Activated naive CD8-positive, alpha-beta T cell treated with anti-CD3 and anti-CD28 coated beads, Interleukin-2, amount 10 ng/mL, durations not matched to agents 7 days and 5 days (primary cell): ENCODE measurements at places on chromosomes 4 and X.
A peak's percentile ranks its signal among the peaks of the same experiment; 100 is the strongest.

DNA sequence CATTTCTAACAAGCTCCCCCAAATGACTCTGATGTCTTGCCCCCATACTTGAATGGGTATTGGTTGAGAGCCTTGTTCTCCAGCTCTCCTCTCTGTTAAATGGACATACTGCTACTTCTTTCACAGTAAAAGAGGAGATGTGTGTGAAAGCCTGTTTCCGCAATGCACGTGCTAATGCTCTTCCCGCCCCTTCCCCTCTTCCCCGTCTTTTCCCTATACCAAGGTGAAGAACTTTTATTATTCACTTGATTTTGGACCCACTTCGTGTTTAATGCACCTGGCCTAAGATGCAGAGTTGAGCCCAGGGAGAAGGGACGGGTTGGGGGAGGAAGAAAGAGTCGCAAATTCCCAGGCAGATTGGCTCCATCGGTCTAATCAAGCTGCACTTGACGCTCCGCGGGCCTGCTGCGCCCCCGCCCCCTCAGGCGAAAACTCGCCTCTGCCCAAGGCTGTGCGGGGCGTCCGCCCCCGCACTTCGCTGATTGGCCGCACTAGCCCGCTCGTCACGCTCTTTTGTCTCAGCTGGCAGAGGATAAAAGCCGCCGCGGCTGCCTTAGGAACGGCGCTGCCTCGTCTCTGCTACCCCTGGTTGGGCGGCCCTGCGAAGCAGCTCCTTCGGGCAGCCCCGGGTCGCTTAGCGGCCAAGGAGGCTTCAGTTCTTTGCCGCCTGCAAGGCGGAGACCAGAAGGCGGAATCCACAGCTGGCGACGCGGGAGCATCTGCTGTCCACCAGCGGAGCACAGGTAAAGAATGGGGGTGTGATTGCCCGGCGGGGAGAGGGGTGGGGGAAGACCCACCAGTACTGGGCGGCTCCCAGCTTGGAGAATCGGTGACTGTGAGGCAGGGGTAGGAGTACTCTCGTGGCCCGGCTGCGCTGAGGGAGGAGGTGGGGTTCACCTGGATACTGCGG, at the start of gene ZCCHC12:
TSS of gene ZCCHC12 (plus strand) at position 562 of the 910 bp plus-strand sequence. CDS start 1,421 bp downstream, outside the sequence.
- DNase-seq, result peak; percentile 44

GRCh38 chrX:79444694-79445210, 77.6 kb upstream of the ITM2A start:
- no peak for DNase-seq

DNA sequence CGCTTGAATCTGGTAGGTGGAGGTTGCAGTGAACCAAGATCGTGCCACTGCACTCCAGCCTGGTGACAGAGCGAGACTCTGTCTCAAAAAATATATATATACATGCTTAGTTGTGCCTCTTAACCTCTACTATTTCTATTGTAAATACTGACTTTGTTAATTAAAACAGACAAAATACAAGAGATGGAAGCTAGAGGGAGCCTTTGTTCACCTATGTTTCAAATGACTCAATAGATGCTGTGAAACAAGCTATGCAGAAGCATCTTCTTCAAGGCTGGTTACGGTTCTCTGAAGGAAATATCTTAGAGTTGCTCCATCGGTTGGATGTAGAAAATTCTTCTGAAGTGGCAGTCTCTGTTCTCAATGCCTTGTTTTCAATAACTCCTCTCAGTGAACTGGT, 6.2 kb downstream of the NCAPG start:
- no peak for DNase-seq

- no peak for DNase-seq
Measured at GRCh38 chr4:34253239-34253638, 1991.1 kb downstream of the ARAP2 start.

- no peak for DNase-seq
Measured at GRCh38 chrX:150968862-150969720, 14.0 kb upstream of the HMGB3 start.

GRCh38 chr4:55854129-55854528, 681 bp downstream of the EXOC1 start:
- DNase-seq, result no peak

DNA sequence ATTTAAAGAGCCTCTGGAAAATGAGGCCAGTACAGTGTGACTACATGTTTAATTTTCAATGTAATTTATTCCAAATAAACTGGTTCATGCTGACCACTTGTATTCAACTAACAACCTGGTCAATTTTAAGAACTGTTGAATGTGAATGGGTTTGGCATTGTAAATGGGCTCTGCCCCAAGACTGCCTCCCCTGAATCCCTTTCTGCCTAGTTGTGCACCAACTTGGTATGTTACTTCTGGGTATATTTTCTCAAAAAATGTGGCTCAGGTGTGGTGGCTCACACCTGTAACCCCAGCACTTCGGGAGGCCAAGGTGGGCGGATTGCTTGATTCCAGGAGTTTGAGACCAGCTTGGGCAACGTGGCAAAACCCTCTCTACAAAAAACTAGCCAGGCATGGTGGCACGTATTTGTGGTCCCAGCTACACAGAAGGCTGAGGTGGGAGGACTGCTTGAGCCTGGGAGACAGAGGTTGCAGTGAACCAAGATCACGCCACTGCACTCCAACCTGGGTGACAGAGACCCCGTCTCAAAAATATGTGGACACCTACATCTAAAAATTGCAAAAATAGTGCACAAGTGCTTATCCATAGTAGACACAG, 7.2 kb downstream of the RPL9 start:
- DNase-seq, result no peak

- no peak for DNase-seq
Measured at GRCh38 chr4:183504930-183505610, at the start of gene ING2. ING2 (plus strand) TSS chr4:183505058; CDS start chr4:183505196, 138 bp downstream.

DNA sequence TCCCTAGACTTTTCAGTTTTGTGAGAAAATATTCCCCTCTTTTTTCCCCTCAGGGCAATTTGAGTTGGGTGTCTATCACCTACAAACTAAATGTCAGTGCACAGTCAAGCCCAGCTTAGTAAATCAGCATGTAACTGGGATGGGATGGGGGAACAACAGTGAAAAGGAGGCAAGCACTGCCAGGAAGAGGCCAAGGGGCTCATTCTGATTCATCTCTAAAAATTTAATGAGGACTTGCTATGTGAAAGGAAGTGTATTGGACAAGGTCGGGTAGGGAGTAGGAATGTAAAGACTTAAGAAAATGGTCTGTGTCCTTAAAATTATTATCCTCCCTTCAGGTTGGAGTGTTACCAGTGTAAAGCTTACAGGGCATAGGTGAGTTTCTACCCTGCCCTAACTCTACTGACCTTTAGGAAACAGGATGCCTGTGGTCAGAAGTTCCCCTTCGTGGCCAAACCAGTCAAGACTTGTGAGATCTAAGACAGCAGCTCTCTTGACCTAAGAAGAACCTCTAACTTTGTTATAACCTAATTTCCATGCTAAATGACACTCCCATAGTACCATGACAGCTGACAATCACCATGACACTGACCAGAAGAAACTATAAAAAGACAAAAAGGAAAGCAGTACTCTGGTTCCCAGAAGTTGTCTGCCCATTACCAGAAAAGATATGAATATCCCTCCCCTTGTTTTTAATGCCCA, 194.4 kb upstream of the LDB2 start:
- DNase-seq, result no peak

GRCh38 chrX:12329476-12329875, 191.2 kb downstream of the FRMPD4 start:
- DNase-seq, result no peak

DNA sequence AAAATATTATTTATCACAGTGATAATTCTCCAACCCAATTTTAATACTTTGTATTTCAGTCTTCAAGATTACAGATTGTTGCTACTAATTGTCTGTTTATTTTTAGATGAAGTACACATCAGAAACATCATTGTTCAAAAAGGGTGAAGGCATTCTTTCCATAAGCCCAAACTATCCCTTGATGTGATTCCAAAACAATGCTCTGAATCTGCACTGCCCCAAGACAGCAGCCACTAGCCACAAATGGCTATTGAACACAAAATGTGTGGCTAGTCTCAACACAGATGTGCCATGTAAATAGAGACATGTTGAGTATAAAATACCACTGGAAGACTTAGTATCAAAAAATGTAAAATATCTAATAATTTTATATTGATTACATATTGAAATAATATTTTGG, 150.7 kb upstream of the MAB21L2 start:
- no peak for DNase-seq

DNA sequence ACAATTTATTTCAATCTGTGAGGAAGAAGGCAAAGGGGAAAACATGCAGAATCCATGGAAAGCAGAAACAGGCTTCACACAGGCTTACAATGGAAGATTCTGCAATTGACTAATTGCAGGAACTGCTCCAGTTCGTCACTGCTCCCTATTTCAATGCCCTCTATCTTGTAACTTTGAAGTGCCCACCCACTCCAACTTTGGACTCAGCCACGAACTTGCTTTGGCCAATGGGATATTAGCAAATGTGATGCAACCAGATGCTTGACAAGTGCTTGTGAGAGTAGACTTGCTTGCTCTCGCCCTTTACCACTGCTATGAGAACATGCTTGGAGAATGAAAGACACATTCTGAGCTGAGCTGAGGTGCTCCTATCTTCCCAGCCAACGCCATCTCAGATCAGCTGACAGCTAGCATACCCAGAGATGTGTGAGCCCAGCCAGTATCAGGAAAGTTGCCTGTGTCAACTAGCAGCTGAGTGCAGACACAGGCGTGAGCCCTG, 105.7 kb upstream of the PTCHD1 start:
- DNase-seq, result no peak

DNA sequence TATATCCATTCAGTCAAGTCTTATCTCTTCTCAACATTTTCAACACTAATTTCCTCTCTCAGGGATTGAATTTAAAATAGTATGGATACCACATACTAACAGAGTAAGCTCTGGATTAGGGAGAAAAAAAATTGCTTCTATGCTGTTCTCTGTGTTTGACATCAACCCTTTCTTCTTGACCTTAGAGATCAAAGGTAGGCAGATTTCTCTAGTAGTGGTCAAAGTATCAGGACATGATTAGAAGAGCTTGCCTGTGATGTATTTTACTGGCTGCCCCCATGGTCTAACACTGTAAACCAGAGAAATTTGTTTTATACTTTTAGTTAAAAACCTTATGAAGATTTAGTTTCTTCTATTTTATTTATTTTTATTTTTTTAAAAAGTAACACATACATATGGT, 8.3 kb downstream of the ADH6 start:
- no peak for DNase-seq

- DNase-seq, result peak; percentile 74
Measured at GRCh38 chr4:168511780-168512489, 15.1 kb downstream of the PALLD start.

- no peak for DNase-seq
Measured at GRCh38 chr4:136551753-136552152, 980.5 kb downstream of the PCDH18 start.

DNA sequence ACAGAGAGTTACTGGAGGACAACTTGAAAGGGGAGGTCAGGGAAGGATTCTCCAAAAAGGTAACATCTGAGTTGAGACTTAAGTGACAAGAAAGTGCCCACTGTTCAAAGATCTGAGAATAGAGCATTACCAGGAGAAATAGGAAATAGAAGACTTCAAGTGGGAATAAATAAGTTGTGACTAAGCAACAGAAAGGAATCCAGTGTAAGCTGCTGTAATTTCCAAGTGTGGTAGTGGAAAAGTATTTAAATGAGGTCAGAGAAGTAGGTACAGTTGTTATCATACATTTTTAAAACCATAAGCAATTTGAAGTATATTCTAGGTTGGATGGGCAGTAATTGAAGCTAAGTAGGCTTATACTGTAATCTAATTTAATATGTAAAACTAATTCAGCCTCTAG, 211.9 kb downstream of the FBXO8 start:
- DNase-seq, result no peak

DNA sequence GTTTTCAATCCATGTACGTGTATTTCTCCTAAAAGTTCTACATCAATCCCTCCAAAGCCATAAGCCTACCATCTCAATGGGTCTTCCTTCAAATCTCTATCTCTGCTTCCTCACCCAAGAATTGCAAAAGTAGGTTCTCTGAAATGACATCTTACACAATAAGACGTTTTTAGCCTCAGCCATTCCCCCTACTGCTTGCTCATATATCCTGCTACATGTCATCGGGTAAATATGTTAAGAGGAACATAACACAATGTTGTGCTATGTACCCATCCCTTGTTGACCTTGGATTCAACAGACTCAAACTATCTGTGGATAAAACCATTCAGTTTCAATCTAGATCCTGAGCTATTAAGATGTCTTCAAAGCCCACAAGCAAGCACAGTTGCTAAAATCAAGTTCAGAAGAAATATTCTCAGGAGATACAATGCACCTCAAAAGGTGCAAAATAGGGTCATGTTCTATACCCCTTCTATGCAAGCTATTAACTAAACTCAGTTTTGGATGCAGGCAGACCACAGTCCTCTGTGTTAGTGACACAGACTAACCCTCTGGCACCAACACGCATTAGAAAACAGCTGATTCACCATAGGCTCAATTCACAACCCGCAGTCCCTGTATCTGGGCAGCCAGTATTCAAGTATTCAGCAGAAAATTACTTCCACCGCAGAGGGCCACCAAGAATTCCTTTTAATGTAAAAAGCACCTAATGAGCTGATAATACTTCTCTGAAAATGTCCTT, 56.8 kb downstream of the CD99L2 start:
- no peak for DNase-seq

DNA sequence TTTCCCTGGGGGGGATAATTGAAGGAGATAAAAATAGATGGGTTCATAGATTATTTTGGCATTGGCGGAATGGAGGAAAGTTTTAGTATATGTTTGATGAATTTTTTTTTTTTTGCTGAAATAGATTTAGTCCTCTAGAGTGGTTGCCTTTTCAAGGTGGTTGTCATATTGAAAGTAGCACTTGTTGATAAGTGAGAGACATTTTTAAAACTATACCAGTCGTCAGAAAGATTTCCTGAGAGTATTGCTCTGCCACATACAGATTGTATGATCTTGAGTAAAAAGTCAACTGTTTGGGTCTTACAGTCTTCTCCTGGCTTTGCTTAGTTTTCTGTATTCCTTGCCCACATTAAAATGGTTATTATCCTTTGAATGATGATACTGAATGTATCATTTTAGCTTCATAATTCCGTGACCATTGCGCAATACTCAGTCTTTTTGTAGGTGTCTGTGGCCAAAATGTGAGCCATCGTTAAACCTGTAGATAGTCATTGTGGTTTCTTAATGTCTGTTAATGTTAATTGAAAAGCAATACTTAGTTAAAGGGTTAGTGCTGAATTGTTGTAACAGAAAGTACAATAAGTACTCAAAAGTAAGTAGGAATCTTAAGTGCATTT, 7.1 kb downstream of the SMARCAD1 start:
- no peak for DNase-seq

GRCh38 chr4:67522230-67522629, 23.1 kb downstream of the CENPC start:
- no peak for DNase-seq

GRCh38 chr4:123673971-123674370, 277.4 kb downstream of the SPRY1 start:
- DNase-seq, result no peak
